ENCODE measurements at places on chromosomes 3 and 15.

DNA sequence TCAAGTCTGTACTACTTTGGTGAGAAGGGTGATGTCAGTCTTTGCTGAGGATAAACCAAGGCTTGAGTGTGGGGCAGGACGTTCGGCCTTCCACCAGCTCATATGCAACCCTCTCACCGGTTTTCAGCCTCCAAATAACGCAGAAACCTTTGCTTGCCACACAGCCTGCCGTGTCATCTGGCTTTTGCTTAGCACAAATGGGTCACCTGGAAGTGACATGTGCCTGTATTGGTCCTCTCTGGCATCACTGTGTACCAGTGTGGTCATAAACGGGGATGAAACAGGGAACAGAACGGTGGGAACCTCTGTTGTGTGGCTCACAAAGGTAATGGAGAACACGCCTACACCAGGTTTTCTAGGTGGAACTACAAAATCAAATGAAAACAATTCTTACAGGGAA, 7.1 kb downstream of the POMGNT2 start:
- DNase-seq, result no peak

- DNase-seq, result peak; percentile 19
Observed at GRCh38 chr15:65790694-65791334, 1.3 kb downstream of the DENND4A start.

DNA sequence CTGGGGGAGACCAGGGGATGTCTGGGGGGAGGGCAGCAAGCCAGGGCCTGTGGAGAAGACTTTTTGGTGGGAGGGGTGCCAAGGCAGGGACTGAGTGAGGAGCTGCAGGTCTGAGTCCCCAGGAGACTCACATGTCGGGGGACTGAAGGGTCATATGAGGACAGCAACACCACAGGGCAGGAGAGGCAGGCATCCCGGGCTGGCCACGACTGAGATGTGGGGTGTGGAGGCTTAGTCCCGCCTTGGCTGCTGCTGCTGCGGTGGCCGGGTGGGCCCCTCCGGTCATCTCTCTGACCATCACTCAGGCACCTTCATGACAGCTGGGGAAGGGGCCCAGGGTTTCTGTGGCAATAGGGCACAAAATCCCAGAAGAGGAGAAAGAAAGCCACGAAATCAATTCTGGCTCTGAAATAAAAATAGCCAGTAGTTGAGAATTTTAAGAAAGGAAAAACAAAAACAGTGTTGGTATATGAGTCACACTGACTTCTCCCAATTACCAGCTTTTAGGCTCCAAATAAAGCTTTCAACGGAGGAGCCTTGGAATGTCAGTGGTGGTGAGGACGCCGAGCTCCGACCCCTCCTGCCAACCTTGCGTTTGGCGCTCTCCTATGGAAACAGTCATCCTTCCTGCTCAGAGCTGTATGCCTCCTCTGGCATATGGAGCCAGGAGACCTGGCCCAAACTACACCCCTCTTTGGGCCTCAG, 52.9 kb upstream of the ITGA11 start:
- no peak for DNase-seq

GRCh38 chr3:27675287-27675686, 46.8 kb downstream of the EOMES start:
- DNase-seq, result no peak

- no peak for DNase-seq
Observed at GRCh38 chr3:130854208-130854864, 39.5 kb upstream of the ATP2C1 start.

- no peak for DNase-seq
Observed at GRCh38 chr3:115363071-115363470, 216.0 kb upstream of the ZBTB20 start.

DNA sequence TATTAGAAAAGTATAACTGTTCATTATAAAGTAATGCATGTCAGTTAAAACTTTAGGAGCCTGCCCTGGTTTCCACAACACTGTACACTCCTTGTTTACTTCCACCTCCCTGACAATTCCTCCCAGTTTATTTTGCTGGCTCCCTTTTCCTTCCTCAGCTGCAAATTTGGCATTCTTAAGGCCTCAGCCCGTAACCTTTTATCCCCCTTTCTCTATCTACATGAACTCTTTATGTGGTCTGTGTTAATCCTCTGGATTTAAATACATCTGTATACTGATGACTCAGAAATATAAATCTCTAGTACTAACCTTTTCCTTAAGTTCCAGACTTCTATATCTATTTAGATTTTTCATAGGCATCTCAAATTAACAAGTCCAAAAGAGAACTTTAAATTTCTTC, 143.6 kb downstream of the OTOL1 start:
- DNase-seq, result no peak

All from CD4-positive, alpha-beta T cell treated with Interleukin-17A for 4 hours (primary cell).